ENCODE measurements at places on chromosomes 13 and 19.

- no peak for DNase-seq
Measured at GRCh38 chr13:72875233-72875632, 93.3 kb downstream of the PIBF1 start.

- no peak for DNase-seq
Measured at GRCh38 chr19:13681509-13681908, 82.8 kb upstream of the MRI1 start.

- peak; percentile 59 for DNase-seq
Measured at GRCh38 chr19:3132971-3133792, 2.7 kb upstream of the GNA15 start.

DNA sequence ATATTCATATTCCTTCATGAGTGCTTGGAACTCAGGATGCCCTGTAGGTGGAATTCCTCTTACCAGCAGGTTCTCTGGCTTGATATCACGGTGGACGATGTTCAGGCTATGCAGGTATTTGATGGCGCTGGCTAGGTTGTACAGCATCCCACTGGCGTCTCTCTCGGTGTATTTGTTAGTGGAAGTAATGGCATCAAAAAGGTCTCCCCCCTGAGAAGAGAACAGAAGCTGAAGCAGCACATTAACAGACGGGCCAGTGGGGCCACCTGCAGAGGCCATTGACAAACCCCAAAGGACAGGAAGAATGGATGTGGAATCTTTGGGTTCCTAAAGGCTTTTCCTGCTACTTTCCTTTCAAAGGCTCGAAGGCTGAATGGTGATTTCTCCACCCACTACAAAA lies 308.5 kb downstream of the DCLK1 start:
- no peak for DNase-seq

- DNase-seq = no peak
Measured at GRCh38 chr19:4067396-4068046, 822 bp upstream of the ZBTB7A start.

DNA sequence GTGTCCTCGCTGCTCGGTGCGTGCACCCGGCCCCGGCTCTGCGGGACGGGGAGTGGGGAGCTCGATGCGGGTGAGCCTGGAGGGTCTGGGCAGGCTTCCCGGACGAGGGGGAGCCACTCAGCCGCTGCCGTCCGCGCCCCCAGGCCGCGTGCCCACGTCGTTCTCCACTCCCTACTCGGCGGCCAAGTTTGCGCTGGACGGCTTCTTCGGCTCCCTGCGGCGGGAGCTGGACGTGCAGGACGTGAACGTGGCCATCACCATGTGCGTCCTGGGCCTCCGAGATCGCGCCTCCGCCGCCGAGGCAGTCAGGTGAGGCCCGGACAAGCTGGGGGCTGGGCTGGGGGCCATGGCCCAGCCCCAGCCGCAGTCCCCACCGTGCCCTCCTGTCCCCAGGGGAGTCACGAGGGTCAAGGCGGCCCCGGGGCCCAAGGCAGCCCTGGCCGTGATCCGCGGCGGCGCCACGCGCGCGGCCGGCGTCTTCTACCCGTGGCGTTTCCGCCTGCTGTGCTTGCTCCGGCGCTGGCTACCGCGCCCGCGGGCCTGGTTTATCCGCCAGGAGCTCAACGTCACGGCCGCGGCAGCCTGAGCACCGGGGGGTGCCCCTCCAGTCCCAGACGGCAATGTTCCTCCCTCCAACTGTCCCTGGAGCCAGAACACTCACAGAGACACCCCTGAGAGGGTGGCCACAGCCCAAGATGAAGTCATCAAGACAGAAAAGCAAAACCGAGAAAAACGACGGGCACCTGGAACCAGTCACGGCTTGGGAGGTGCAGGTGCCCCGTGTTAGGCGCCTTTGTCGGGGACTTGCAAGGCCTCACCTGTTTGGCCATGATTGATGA lies 2.5 kb upstream of the RPL36 start:
- DNase-seq = no peak

DNA sequence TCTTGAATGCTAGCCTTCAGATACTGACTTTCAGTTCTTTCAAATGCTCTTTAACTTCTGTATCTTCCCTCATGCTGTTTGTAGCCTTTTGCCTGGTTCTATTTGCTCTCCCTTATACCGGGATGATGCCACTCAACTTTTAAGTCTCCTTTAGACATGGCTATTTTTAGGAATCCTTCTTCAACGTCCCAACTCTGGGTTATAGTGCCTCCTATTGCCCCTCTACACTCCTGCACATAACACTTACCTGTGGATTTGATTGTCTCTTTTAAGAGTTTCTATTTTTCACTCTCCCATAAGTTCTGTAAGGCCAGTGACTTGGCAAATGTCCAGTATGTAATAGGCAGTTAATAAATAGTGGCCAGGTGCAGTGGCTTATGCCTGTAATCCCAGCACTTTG lies 343.0 kb downstream of the KLF5 start:
- no peak for DNase-seq

DNA sequence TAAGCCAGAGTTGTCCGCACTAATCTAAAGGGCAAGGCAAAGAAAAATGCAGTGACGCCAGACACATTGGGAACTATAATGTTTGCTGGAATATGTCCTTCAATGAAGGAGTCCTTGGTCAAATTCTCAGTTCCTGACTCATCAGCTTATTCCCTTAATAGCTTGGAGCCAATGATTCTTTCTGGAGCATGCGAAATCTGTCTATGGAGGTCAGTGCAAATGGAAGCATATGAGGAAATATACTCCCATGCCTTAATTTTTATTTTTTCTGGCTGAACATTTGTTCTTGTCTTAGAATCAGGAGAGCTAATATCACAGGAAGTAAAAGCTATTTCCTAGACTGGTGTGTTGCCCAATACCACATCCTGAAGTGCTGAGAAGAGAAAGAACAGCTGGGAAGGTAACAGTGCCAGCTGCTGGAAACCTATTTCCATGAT lies 289.8 kb upstream of the SPRY2 start:
- no peak for DNase-seq

- DNase-seq = no peak
Measured at GRCh38 chr13:23672616-23673015, 102.4 kb downstream of the TNFRSF19 start.

DNA sequence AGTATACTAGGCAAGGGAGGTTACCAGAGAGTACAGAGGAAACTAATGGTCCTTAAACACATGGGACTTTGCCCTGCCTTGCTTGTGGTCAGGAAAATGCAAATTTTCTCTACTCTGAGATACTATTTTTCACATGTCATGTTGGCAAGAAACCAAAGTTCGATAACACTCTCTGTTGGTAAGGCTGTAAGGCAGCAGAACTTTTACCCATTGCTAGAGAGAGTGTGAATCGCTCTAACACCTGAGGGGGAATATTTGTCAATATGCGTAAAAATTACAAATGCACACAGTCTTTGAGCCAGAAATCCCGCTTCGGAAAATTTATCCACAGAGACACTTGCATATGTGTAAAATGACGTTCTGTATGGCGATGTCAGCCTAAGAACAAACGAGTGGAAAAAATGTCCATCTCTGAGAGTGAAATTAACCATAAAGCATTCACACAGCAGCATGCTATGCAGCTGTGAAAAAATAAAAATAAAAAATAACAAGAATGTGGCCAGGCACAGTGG lies 9.5 kb upstream of the RFX1 start:
- DNase-seq = no peak

- DNase-seq = no peak
Measured at GRCh38 chr13:33355201-33355895, 69.8 kb upstream of the STARD13 start.

DNA sequence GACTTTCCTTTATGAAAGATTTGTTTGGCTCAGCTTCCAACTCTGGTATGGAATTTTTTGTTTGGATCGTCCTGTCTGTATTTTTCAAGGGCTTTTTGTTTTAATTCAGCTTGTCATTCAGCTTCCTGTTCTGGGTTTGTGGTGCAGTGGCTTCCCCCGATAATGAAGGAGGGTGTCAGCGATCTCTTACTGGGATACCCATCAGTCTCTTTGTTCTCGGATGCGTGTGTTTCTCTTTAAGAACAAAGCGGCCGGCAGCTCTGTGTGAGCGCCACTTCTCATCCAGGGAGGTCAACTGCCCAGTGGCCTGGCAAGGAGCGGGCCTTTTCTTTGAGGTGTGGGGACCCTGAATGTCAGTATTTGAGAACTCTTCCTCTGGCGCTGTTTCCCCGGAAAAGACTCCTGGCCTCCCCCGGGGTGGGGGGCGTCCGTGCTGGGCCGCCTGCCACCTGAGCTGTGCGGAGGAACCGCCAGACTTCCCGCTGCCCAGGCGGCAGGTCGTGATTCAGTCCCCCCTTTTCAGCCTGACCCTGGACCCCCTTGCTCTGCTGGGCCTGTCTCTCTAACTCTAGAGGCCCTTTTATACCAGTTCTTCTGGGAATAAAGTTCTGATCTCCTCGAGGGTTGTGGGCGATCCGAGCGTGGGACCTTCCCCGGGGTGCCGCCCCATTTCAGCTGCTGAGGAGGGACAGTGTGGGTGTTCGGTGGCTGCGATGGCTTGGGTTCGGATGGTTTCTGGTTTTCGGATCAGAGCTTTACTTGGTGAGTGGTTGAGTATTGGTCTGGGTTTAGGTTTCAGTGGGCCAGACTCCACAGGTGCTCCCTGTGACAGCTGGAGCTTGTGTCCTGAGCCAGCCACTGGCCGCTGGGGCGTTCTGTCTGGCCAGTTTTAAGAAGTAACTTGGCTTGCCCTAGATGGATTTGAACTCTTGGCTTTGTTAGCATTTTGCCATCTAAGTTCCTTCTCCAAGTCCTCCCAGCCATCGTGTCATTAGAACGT lies 3.4 kb downstream of the SF3A2 start:
- no peak for DNase-seq

DNA sequence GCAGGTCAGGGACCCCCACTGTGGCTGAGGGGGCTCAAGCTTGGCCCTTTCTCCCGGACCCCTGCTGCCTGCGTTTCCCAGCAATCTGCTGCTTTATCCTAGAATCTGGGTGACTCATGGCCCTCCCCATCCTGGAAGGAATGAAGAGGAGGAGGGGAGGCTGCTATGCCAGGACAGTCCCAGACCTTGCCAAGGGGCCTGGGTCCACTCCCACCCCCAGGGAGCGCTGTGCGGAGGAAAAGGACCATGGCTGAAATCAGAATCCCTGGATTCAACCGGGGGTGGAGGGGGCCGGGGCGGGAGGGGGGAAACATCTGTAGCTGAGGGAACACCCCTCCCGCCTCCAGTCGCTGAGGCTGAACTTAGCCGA lies 20.5 kb downstream of the ZNF114 start:
- DNase-seq = no peak

GRCh38 chr13:75920536-75920935 lies 284.4 kb downstream of the LMO7 start:
- DNase-seq = no peak

DNA sequence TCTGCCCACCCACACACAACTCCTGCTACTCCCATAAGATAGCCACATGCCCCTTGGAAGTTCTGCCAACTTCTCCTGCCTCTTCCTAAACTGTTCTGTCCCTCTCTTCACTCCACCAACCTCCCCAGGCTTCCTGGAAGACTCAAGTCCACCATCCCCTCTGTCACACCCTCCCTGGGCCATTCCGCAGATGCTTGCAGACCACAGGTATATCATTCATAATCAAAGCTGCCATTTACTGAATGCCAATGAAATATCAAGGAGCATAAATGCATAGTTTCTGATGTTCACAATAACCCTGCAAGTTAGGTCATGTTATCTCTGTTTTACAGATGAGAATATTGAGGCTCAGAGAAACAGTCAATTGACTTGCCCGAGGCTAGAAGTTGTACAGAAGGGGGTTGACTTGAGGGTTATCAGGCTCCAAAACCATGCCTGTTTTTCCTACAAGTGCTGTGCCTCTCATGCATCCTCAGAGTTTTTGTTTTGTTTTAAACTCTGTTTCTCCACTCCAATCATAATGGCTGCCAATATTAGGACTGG lies 135.6 kb downstream of the SLC7A1 start:
- DNase-seq = no peak

GRCh38 chr19:39499932-39500331 lies 1.2 kb downstream of the DLL3 start:
- no peak for DNase-seq

DNA sequence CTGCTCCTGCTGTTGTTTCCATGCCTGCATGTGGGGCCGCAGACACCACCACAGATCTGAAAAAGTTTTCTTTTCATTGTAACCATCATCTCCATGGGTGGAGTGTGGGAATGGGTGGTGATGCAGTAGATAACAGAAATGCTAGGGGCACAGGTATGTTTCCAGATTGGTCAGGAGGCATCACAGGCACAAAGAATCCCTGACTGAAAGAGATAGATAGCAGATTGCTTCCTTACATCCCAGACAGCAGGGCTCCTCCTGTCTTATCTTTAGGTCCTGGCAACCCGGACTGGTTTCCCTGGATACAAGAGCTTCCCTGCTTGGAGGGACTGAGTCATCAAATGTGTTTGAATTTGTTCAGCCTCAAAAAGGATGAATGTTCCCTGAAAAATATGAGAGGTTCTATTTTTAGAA lies 1937.6 kb downstream of the PCDH9 start:
- no peak for DNase-seq

DNA sequence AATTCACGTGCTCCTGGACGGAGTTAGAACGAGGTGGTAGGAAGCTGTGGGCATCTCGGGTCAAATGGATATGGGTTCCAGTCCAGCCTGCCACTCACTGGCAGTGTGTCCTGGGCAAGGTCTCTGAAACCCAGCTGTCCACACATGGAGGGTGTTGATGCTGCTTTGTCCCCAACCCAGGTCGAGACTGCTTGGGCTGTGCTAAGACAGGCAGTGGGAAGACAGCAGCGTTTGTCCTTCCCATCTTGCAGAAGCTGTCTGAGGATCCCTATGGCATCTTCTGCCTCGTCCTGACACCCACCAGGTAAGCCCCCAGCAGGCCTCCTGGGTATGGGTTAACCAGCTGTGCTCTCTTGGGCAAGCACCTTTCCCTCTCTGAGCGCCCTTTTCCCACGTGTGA lies 885 bp downstream of the DDX49 start:
- no peak for DNase-seq

- no peak for DNase-seq
Measured at GRCh38 chr13:104014803-104015645, 948.8 kb upstream of the SLC10A2 start.

DNA sequence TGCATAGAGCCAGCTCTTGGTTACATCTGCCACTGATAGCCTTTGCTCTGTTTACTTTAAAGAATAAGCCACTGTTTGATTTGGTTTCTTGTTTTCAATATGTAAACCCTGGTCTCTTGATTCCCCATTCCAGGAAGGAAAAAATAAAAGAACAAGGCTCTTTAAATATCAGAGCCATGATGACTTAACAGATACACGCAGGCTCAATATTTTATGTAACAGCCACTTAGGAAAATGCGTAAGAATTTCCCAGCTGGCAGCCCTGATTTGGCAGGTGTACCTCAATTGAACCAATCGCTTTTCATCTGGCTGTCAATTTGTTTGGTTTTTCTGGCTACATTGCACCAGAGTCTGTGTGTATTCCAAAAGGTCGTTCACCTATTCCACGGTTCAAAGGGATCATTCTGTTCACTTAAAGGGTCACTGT lies 65.6 kb downstream of the IRS2 start:
- no peak for DNase-seq

- no peak for DNase-seq
Measured at GRCh38 chr19:33840783-33841182, 44.1 kb downstream of the KCTD15 start.

- no peak for DNase-seq
Measured at GRCh38 chr19:400976-401865, 7.7 kb downstream of the C2CD4C start.

GRCh38 chr13:50691681-50692263 lies 151.7 kb downstream of the DLEU7 start:
- no peak for DNase-seq

GRCh38 chr13:109357751-109358471 lies 428.5 kb downstream of the IRS2 start:
- no peak for DNase-seq

- no peak for DNase-seq
Measured at GRCh38 chr13:42270857-42271215, 1.1 kb upstream of the AKAP11 start.
